ENCODE measurements at places on chromosomes 7 and 10.

DNA sequence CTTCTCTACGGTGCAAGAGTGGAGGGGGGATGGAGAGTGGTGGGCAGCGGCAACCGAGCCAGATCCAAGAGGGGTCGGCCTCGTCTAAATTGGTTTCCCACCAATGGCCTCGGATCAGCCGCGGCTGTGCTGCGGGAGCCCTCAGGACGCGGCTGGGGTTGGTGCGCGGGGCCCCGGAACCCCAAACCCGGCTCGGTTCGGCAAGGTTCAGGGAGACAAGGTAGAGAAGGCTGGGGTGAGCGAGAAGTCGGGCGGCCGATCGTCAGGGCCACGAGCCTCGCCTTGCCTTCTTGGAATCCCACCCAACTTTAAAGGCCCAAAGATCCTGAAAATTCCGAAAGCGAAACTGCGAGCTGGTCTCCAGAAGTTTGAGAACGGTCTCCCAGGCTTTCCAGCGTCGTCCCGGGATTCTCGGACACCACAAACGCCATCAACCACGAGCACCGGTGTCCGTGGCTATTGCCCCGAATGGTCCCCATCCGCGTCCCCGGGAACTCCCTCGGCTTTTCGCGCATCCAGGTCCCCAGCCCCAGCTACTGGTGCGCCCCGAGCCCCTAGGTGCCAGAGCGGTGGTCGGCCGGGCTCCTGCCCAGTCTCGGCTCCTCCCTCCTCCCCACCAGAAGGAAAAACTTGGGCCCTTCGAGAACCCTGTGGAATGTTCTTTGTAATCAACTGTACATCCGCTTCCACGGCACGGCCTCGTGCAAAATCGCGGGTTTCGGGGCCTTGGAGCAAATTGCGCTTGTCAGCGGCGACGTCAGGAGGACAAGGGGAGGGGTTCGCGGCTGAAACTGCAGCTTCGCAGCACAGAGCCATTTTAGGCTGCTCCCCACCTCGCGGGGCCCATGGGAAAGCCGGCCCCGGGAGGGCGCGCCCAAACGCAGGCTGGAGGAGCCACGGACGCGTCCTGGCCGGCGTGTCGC is 3.2 kb downstream of the SFMBT2 start:
- DNase-seq = no peak

- no peak for DNase-seq
These were observed 1.8 kb downstream of the GDI2 start for GRCh38 chr10:5811387-5811821.

DNA sequence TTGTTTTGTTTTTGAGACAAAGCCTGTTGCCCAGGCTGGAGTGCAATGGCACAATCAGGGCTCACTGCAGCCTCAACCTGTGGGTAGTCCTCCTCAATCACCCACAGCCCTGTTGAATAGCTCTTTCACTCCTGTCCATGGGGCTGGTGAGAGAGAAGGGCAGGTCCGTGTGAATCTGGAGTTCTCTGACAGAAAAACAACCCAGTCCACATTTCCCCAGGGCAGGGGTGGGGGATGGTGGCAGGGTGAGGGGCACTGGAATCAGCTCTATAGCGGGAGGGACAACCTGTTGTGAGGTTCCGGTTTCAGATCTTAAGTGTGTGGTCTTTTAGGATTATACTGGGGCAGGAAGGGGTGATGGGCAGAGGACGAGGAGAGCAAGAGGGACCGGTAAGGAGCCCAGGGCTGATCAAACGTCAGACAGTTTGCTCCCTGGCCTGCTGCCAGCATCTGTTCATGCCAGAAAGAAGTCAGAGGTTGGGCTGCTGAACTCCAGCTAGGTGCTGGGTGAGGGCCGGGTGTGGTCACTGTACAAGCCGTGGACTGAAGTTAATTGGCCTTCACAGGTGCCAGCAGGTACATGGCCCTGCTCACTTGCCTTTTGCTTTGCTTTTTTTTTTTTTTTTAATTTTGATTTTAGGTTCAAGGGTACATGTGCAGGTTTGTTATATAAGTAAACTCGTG is 33.2 kb upstream of the MKRN1 start:
- DNase-seq = no peak

- no peak for DNase-seq
These were observed 43.6 kb downstream of the NSUN6 start for GRCh38 chr10:18607503-18608378.

DNA sequence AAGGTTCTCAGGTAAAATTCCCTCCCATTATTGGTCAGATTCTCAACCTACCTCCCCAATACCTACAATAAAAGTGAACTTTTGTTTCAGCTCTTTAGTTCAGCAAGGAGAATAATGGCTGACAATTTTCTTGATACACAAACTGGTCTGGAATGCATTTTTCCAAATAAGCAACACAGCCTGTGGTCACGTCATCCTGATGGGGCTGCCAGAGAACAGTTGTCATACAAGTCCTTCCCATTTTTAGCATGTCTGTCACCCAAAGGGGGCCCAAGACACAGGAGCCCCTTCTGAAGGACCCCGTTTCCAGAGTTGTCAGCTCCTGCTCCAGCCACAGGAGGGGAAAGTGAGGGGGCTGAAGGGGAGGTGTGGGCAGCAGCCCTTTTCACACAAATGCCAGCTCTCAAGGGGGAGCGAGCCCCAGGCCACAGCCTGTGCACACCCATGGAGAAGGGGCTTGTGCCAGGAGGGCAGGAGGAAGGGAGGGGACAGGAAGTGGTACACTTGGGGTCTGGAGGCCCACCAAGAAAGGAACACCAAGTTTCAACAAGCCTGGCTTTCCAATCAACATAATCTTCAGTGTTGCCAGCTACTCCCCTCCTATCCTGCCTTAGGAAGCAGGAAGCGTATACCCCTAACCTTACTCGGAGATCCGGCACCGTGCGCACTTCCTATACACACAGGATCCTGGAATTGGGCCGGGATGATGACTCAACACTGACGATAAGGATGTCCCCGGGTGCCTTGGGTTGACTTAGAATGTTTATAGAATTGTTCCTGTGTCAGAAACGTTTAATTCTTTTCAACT is 43.4 kb upstream of the PDLIM1 start:
- no peak for DNase-seq

- DNase-seq = no peak
These were observed 102.4 kb downstream of the SEMA3A start for GRCh38 chr7:84092207-84092606.

DNA sequence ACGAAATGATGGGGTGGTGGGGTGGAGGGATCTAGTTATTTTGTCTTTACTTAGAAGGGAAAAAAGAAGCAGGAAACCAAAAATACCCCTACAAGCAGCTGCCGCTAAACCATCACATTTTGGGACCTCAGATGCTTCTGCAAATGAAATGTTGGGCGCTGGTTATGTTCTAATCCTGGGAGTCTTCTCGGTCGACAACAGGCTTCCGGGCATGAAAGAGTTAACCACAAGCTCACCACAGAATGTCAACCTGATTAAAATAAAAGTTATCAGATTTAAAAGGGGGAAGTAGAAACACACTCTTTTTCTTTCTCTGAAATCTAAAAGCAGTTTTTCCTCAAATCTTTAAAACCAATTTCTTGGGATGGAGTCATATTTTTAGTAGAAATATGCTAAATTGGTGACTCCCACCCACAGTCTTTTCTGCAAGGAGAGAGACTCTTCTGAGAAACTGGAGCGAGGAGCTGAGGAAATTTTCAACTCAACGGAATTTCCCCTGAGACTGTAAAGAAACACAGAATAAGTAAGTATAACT is 16.8 kb downstream of the IL2RA start:
- DNase-seq = no peak

DNA sequence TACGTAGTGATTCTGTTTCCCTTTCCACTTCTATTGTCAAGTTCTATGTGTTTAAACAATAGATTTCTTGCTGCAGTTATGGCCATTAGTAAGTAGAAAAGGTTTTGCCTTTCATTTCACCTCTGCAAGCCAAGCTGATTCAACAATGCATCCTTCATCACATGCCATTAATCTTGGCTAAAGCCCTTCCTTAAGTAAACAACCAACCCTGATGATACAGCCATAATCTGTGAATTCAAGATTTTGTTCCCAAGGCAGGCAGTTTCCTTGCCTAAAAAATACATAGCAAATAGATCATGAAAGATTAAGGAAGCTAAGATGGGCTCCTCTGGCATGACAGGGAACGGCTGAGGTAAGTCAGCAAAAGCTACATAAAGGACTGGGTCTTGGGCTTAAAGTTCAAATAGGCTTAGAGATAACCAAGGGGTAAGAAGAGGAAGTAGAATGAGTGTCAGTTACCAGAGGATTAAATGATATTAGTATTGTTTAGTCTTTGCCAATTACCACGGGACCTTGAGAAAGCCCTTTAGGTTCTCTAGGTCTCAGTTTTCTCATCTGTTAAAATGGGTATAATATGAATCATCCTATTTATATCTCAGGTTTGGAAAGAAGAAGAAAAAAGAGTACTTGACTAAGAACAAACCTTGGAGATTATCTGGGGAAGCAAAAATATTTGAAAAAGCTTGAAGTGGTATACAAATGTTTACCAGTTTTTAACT is 35.9 kb upstream of the ANK3 start:
- no peak for DNase-seq

DNA sequence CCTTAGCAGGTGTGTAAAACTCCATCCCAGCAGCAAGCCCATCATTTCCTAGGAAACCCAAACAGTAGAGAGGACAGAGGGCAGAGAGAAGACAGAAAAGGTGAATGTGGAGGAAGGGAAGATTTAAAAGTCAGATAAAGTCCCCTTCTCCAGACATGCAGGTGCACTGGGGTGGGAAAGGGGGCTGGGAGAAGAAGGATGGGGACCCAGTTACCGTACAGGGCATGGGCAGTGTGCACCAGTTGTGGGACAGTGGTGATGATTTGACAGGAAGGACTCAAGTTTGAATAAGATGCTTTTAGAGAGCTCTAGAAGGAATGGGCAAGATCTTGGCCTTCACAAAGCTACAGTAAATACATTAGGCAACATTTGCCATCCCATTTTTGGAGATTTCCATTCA is 110.7 kb upstream of the PLXNA4 start:
- no peak for DNase-seq

DNA sequence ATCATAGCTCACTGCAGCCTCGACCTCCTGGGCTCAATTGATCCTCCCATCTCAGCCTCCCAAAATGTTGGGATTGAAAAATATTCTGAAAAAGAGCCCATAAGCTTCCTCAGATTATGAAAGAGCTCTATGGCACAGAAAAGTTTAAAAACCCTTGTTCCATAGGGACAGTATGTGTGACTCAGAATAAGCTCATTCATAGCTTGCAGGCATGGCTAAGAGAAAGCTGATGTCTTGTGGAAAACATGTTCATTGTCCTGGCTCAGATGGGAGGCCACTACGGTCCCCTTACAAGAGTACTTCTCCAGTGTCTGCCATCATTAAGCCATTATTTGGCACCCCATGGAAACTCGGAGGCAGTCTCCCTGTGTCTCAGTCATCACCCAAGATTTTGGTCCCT is 64.0 kb downstream of the CCDC3 start:
- DNase-seq = no peak

GRCh38 chr7:2803755-2804154 is 40.4 kb downstream of the GNA12 start:
- DNase-seq = no peak

DNA sequence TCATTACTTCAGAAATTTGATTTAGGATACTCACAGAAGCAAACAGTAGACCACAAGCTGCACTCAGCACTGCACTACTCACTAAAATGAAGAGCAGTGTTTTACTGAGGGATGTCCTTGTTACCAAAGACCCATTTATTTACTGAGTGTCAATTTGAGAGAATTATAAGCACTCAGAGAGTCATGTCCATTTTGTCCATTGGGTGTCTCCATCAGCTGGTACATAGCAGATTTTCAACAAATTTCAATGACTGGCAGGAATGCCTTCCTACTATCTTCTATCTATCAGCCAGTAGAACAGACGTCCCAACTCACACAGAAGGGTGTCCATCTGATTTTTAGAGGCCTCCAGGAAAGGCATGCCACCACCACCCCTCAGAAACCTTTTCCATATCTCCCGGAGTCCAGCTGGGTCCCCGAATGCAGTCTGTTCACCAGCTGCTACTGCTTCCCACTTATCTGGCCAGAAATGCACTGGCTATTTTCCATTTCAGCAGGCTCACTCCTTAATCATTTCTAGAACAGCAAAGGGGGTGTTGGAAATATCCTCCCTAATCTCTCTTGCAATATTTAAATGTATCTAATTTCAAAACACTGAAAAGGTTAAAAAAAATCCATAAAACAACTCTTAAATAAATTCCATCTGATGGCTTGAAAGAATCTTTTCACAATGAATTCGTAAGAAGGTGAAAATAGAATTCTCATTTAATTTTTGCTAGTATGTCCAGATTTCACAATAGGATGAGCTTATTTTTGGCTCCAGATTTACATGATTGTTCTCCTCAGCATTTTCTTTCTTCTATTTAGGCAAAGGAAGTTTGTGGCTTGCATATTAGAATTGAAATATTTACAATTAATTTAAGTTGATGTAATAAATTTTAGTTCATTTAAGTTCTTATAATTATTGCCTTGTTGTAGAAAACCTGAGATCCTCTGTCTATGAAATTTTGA is 1164.0 kb upstream of the CELF2 start:
- DNase-seq = no peak

DNA sequence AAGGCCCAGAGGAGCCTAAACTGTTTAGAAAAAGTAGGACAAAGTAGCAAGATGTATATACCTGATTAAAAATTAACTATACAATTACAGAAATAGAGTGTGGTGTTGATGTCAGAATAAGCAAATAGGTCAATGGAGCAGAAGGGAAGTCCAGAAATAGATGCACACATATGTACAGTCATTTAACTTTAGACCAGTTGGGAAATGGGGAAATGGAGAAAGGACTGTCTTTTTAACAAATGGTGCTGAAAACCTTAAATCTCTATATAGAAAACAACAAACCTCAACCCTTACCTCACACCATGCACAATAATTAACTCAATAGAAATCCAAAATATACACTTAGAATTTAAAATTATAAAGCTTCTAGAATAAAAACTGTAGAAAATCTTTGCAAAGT is 72.2 kb downstream of the CH25H start:
- no peak for DNase-seq

GRCh38 chr10:34244756-34245484 is 570.2 kb downstream of the PARD3 start:
- no peak for DNase-seq

DNA sequence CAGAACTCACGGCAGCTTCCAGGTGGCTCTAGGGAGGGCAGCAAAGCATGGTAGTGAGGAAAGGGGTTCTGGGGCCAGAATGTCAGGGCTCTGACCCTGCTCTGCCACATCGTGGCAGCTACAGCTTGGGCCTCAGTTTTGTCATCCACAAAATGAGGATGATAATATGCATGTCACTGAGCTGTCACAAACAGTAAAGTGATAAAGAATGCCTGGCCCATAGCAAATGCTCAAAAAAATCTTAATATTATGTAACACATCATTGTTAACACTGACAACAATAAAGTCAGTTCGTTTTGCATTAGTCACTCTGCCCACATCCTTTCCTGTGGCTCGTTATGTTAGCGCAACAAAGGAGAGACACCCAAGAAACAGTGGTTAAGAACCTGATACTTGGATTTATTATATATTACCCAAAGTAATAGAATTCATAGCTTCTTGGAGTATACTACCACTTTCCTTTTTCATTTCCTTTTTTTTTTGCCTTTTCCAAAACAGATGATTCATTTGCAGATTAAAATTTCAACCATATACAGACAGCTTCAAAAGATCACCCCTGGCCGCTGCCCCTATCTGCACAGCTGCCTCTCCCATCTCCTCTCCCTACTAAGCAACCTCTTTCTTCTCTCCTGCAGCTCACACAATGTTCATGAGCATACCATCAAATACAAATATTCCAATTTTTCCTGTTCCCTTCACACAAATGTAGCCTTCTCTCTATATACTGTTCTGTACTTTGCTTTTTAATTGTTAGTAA is 45.5 kb upstream of the DDC start:
- no peak for DNase-seq

- peak; percentile 12 for DNase-seq
These were observed 415 bp upstream of the CNNM1 start for GRCh38 chr10:99328579-99329303.

- no peak for DNase-seq
These were observed 4.5 kb downstream of the TRIL start for GRCh38 chr7:28953633-28954032.

Data from hippocampal formation (tissue), 2 donors.